ENCODE measurements at places on chromosomes 4 and X. TPM values are rescaled to one million over a fixed set of nuclear protein-coding genes. Genes with fewer than 3 reads are reported as not detected.
A peak's percentile ranks its signal among the peaks of the same experiment; 100 is the strongest.

GRCh38 chr4:93981594-93981993 lies 153.0 kb downstream of the ATOH1 start:
- no peaks in the 10 kb centered on the region for H3K27me3 ChIP-seq
- DNase-seq = no peak
- no peak overlapping the region for H3K27ac ChIP-seq
- H3K4me1 ChIP-seq = no peaks in the 10 kb centered on the region

DNA sequence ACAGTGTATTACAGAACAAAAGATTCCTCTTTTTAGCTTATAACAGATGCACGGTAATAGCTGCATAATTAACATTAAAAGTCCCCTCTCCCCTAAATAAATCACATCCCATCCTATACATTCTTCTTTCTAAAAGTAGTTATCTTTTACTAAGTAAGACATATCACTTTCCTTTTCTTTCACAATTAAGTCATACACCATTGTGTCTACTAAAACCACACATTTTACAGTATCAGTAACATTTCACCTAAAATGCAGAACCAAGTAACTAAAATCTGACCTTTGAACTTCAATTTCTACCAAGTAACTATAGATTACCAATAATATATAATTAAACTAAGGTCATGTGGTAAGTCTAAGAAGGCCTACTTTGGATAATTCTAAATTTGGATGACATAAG lies 14.2 kb downstream of the DHX15 start:
- peaks cover 7% of the 10 kb centered on the region for H3K4me1 ChIP-seq
- no peak for DNase-seq
- H3K36me3 ChIP-seq = no peaks in the 10 kb centered on the region
- no peak overlapping the region for H3K27ac ChIP-seq
- no peak overlapping the region for H3K4me3 ChIP-seq

GRCh38 chr4:52243367-52243766 lies 192.3 kb downstream of the SPATA18 start:
- H3K36me3 ChIP-seq = no peaks in the 10 kb centered on the region
- H3K4me1 ChIP-seq = no peaks in the 10 kb centered on the region
- H3K27me3 ChIP-seq = no peaks in the 10 kb centered on the region
- H3K27ac ChIP-seq = no peak overlapping the region

- H3K4me3 ChIP-seq = no peak overlapping the region
- no peaks in the 10 kb centered on the region for H3K4me1 ChIP-seq
- no peaks in the 10 kb centered on the region for H3K27me3 ChIP-seq
- no peaks in the 10 kb centered on the region for H3K36me3 ChIP-seq
Measured at GRCh38 chrX:122115604-122116003, 1068.2 kb downstream of the GLUD2 start.

DNA sequence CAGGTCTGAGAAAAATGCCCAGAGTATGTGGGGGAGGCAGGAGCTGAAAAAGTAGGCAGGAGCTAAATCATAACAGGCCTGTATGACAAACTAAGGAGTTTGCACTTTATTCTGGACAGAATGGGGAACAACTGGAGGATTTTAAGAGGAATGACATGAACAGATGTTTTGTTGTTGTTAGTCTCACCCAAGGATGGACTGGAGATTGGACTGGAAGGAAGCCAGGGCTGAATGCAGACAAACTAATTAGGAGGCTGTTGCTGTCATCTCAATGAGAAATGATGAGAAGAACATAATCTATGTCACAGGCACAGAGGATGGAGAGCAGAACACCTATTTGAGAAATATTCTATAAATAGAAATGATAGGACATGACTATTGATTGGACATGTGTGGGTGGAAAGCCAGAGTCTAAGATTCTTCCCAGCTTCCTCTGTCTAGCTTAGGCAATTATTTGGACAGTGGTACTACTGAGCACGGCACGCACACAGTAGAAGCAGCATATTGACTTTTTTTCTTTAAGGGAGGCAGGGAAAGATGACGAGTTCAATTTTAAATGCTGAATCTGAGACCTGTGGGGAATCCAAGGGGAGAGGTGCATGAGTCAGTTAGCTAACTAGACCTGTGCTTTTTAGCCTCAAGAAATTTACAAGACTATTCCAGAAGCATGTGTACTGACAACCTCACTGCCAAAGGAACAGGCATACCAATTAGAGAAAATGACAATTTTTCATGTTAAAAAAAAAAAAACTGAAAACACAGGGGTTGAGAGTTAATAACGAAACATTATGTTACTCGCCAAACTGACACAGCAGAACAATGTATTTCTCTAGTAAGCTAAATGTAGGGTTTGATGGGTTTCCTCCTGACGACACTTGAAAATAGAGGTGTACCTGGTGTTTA lies 963 bp upstream of the USO1 start:
- no peaks in the 10 kb centered on the region for H3K4me1 ChIP-seq
- no peak for DNase-seq
- H3K27me3 ChIP-seq = no peaks in the 10 kb centered on the region
- peak overlapping the region; percentile 95 for H3K27ac ChIP-seq
- peak overlapping the region; percentile 91 for H3K4me3 ChIP-seq

DNA sequence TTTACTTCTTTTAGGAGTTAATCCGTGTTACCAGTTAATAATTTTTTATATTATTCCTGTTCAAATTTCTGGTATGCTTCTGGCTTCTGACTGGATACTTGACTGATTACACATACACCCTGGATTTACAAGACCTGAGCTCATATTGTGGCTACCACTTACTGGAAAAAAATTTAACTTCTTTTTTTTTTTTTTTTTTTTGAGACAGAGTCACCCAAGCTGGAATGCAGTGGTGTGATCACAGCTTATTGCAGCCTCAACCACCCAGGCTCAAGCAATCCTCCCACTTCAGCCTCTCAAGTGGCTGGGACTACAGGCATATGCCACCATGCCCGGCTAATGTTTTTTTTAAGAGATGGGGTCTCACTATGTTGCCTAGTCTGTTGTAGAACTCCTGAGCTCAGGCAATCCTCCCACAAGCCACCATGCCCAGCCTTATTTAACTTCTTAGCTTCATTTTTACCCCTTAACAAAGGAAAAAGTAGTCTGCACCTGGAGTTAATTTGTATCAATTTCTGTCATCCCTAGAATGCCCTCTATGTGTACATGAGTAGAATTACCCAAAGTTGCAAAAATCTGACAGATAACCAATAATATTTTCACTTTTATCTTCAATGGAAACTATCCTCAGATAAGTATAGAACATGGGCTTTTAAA lies 50.3 kb downstream of the TMEM165 start:
- no peak for DNase-seq
- H3K4me1 ChIP-seq = no peaks in the 10 kb centered on the region
- no peak overlapping the region for H3K4me3 ChIP-seq
- H3K27me3 ChIP-seq = no peaks in the 10 kb centered on the region
- H3K27ac ChIP-seq = no peak overlapping the region
- H3K36me3 ChIP-seq = no peaks in the 10 kb centered on the region

DNA sequence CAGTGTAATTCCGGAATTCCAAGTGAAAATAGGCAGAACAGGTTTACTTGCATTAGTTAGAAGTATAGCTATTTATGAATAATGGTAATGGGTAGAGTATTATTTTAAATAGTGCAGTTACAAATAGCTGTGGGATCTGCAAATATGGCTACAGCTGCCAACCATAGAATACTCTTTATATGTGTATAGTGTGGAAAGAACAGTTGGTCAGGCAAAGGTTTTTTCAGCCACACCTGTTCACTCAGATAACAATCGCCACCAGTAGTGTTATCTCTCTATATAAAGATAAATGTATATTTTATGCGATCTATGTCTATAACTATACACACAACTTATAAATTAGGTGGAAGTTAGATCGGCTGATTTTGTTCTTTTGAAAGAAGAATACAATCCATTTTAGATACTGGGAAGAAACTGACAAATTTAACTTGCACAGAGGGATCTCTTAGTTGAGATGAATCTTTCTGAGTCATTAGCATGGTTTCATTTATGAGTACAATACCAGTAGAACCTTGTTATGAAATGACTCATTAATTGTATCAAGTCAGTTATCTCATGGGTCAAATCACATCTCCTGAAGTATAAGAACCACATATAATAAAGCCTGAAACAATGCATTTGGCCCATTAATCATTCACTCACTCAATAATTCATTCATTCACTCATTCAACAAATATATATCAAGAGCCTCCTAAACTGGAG lies 100.9 kb upstream of the NR3C2 start:
- H3K36me3 ChIP-seq = no peaks in the 10 kb centered on the region
- H3K27me3 ChIP-seq = no peaks in the 10 kb centered on the region
- DNase-seq = no peak
- H3K4me1 ChIP-seq = no peaks in the 10 kb centered on the region
- H3K4me3 ChIP-seq = no peak overlapping the region

DNA sequence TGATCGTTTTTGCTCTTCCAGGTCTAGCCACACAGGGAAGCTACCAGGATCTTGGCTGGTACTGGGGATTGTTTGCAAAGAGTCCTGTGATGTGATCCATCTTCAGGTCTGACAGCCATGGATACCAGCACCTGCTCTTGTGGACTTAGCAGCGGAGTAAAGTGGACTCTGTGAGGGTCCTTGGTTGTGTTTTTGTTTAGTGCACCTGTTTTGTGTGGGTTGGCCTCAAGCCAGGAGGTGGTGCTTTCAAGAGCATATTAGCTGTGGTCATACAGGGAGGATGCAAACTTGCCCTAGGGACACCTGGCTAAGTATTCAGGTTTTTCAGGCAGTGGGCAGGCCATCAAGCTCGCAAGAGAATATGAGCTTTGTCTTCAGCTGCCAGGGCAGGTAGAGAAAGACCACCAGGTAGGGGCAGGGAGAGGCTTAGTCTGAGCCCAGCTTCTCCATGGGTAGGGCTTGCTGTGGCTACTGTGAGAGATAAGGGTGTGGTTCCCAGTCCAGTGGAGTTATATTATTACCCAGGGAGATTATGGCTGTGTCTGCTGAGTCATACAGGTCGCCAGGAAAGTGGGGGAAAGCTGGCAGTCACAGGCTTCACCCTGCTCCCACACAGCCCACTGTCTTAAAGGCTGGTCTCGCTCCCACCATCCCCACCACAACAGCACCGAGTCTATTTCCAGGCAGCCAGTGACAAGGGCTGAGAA lies 293.7 kb downstream of the PCDH18 start:
- H3K4me1 ChIP-seq = no peaks in the 10 kb centered on the region
- no peak overlapping the region for H3K4me3 ChIP-seq
- no peaks in the 10 kb centered on the region for H3K36me3 ChIP-seq
- H3K27ac ChIP-seq = no peak overlapping the region
- DNase-seq = no peak

DNA sequence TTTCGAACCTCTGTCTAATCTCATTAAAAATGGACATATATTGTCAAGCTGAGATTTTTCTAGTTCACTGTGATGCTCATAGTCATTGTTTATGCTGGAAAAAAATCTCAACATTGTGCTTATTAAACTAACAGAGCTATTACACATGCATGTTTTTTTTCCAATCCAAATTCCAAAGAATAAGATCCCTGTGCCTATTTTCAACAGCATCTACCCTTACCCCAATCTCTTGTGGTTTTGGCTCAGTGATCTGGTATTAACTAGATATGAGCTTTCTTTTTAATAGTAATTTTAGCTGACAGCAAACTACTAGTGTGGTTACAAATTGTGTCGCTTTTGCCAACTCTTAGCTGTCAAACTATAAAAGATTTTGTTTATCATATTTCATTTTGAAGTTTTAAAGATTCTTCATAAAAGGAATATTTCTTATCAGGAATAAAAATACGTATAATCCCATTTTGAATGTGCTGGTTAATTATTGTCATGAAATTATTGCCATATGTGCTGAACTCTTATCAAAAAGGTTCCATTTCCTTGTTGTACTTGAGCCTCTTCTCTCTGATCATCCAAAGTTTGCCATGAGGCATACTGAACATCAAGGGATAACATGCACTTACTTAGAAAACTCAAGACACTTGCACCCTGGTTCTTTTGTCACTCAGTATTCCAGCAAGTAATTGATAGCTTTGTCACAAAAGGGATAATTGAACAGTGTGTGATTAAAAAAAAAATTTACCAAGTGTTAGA lies 241.2 kb downstream of the ARHGAP24 start:
- H3K4me3 ChIP-seq = no peak overlapping the region
- no peak overlapping the region for H3K27ac ChIP-seq
- H3K27me3 ChIP-seq = no peaks in the 10 kb centered on the region
- no peaks in the 10 kb centered on the region for H3K36me3 ChIP-seq
- no peak for DNase-seq

DNA sequence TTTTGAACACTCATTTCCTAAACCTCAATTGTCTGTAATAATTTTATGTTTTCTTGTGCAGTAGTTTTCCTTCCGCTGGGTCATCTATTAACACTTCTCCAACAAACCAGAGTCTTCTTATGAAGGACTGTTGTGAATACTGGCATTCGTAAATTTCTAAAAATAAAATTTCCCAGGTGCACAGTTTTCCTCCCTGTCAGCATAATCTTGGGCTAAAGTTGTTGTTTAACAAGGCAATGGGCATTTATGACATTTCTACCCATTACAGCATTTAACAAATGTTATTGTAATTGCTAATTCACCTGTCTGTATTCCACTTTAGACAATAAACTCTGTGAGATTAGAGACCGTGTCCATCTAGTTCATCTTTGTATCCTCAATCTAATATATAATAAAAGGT lies 1.2 kb downstream of the SCFD2 start:
- no peak for DNase-seq
- H3K27ac ChIP-seq = no peak overlapping the region
- H3K36me3 ChIP-seq = no peaks in the 10 kb centered on the region
- H3K27me3 ChIP-seq = no peaks in the 10 kb centered on the region
- H3K4me3 ChIP-seq = peak overlapping the region; percentile 76
- H3K4me1 ChIP-seq = peaks cover 9% of the 10 kb centered on the region

DNA sequence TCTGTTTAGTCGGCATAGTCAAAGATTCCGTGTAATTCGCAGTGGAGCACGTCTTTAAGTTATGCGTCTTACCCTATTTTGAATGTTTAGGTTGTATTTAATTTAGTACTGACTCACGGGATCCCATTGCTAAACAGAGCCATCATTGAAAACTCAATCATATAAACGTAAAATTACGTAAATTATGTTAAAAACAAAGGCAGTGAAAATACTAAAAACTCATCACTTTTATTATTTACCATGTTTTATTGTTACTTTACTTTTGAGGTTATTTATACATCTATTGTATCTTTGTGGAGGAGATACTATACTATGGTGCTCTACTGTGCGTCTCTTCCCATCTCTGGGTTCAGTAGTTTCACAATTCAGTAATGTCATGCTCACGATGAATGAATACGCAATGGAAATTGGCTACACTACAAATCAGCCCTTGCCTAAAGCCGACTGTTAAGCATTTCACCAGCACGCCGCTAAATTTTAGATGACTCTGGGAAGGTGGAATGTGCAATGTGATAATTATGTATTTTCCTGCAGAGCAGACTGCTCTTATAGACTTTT lies 944 bp downstream of the FUNDC2 start:
- no peaks in the 10 kb centered on the region for H3K36me3 ChIP-seq
- H3K27me3 ChIP-seq = no peaks in the 10 kb centered on the region
- no peaks in the 10 kb centered on the region for H3K4me1 ChIP-seq
- peak overlapping the region; percentile 93 for H3K27ac ChIP-seq

- peak; percentile 12 for DNase-seq
- no peaks in the 10 kb centered on the region for H3K4me1 ChIP-seq
- no peak overlapping the region for H3K27ac ChIP-seq
- no peaks in the 10 kb centered on the region for H3K27me3 ChIP-seq
- H3K36me3 ChIP-seq = no peaks in the 10 kb centered on the region
Measured at GRCh38 chr4:955931-956381, 17.4 kb downstream of the DGKQ start.

GRCh38 chrX:40130207-40130606 lies 32.4 kb upstream of the BCOR start:
- H3K4me1 ChIP-seq = no peaks in the 10 kb centered on the region
- no peak overlapping the region for H3K4me3 ChIP-seq
- H3K36me3 ChIP-seq = no peaks in the 10 kb centered on the region
- H3K27me3 ChIP-seq = no peaks in the 10 kb centered on the region
- DNase-seq = peak; percentile 50
- no peak overlapping the region for H3K27ac ChIP-seq

Gene REPS2
- total RNA-seq = 20.2 TPM

Gene PAGE1
- total RNA-seq = not detected

Gene FOXR2
- total RNA-seq = not detected

Gene AIFM1
- 18.8 TPM for total RNA-seq

Gene CT45A2
- total RNA-seq = not detected

Gene NSDHL
- 1.5 TPM for total RNA-seq

Gene CENPI
- 11.5 TPM for total RNA-seq

Gene IBSP
- total RNA-seq = not detected
